ENCODE measurements at places on chromosomes 1 and 21.

- peak; percentile 71 for DNase-seq
Observed at GRCh38 chr1:143720087-143721023, 251.4 kb downstream of the FAM72C start.

GRCh38 chr1:208180421-208180820, 63.8 kb downstream of the PLXNA2 start:
- DNase-seq = no peak

- DNase-seq = peak; percentile 77
Observed at GRCh38 chr1:229410692-229411433, 23.0 kb downstream of the ACTA1 start.

GRCh38 chr1:177737456-177737855, 232.4 kb downstream of the SEC16B start:
- no peak for DNase-seq

DNA sequence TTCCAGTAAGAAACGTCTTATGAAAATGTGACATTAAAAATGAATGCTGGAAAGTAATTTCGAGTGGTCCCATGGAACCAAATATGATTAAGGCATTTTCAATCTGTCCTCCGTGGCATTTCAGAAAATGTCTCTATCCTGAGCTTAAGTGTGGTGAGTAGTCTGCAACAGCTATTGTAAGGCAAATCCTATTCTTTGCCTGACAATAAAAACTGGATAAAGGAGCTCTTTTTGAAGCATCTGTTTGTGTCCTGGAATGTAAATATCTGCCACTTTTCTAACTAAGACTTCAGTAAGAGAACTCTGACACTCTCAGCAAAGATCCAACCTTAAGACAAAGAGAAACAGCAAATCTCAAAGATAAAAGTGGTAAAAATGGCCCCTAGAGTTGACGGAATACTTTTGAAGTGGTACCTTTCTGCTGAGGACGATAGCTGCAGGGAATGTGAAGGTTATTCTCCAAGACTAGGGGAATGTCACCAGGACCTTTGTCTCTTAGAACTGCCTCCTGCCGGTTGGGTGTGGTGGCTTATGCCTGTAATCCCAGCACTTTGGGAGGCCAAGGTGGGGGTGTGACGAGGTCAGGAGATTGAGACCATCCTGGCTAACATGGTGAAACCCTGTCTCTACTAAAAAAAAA, 486.7 kb upstream of the ZP4 start:
- no peak for DNase-seq

DNA sequence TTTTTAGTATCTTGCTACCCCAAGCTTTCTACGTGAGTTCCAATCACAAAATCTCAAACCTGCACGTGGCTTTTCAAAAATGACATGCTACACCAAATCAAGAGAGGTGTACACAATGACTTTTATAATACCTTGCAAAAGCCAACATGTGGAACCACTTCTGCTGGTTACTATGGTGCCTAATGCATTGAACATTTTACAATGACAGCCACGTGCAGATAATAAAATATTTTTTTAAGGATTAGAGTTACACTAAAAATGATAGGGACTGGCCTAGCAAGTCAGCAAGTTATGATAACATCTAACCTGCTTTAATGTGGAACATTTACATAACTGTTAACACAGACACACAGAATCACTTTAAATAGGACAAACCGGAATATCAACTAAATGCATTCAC, 30.2 kb downstream of the EYA3 start:
- no peak for DNase-seq

DNA sequence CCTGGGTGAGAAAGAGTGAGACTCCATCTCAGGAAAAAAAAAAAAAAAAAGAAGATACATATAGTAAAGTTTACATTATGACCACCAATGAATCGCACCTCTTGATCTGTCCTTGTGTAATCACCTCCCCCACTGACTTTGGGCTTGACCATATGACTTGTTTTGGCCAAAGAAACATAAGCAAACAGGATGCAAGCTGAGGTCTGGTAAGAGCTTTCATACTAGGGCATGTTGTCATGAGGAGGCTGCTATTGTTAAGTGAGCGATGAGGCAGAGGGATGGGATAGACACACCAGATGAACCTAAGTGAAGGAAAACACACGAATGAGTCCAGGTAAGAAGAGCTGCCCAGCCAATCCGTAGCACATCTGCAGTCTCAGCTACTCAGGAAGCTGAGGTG, 10.7 kb downstream of the ENAH start:
- DNase-seq = no peak

GRCh38 chr1:196034080-196034706, 574.0 kb downstream of the KCNT2 start:
- no peak for DNase-seq

DNA sequence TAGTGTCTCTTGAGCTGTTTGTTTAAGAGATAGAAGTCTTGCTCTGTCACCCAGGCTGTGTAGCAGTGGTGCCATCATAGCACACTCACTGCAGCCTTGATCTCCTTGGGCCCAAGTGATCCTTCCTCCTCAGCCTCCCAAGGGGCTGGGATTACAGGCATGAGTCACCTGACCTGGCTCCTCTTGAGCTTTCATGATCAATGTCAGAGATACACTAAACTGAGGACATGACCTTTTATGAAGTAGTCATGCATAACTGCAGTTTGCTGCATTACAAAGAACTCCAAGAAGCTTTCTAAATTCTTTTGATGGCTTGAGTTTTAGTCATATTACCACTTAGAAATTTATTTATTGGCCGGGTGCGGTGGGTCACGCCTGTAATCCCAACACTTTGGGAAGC, 77.7 kb downstream of the CC2D1B start:
- DNase-seq = peak; percentile 81

DNA sequence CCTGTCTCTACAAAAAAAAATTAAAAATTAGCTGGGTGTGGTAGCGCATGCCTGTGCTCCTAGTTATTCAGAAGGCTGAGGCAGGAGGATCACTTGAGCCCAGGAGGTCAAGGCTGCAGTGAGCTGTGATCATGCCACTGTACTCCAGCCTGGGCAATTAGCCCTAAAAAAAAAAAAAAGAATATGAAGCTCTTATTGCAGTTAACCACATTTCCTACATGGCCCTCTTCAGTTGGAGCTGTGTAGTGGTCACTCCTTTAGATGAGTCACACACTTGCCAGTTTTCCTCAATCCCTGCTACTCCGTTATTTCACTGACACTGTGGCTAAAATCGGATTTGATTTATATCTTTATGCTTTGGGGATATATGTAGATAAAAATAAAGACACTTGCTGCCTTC, 11.8 kb downstream of the NFYC start:
- DNase-seq = peak; percentile 74

DNA sequence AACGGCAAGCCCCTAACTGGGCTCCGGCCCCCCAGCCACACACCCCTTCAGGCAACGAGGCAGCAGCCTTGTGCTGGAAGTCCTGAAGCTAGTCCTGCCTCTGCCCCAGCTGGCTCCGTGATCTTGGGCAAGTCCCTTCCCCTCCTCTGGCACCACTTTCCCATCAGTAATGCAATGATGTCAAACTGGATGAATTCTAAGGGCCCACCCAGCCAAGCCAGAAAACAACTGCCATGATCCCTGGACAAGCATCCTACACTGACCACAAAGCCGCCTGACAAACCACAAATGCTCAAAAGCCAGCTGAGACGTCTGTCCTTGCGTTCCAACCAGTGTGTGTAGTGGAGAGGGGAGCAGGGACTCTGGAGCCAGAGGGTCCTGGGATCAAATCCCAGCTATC, 26.8 kb downstream of the IFFO2 start:
- DNase-seq = peak; percentile 36

DNA sequence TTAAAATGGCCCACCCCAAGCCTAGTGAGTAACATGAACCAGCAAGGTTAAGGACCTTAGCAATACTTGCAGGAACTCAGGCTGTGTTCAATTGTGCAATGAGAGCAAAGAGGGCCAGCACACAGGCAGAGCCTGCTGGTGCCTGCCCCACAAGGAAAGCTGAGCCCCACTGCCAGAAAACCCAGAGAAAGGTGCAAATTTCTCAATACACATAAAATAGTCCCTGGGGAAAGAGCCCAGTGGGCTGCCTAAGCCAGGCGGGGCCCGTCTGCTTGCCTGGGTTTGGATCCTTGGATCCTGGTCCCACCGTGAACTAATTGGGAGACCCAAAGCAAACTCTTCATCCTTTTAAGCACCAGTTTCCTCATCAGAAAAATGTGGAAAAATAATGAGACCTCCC, 128.5 kb upstream of the CACNA1E start:
- DNase-seq = no peak

DNA sequence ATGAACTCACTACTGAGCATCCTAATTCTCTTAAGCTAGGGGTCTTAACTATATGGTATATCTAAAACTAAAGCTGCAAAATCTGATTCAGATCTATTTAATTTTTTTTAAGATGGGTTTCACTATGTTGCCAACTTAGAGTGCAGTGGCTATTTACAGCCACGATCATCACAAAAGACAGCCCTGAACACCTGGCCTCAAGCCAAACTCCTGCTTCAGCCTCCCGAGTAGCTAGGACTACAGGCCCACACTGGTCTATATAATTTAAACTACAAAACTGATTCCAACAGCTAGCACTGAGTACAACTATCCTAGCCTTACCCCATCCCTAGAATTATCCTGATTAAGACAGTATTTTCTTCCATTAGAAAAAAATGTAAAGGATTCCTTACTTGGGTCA, 37.1 kb downstream of the EIF4G3 start:
- DNase-seq = no peak

DNA sequence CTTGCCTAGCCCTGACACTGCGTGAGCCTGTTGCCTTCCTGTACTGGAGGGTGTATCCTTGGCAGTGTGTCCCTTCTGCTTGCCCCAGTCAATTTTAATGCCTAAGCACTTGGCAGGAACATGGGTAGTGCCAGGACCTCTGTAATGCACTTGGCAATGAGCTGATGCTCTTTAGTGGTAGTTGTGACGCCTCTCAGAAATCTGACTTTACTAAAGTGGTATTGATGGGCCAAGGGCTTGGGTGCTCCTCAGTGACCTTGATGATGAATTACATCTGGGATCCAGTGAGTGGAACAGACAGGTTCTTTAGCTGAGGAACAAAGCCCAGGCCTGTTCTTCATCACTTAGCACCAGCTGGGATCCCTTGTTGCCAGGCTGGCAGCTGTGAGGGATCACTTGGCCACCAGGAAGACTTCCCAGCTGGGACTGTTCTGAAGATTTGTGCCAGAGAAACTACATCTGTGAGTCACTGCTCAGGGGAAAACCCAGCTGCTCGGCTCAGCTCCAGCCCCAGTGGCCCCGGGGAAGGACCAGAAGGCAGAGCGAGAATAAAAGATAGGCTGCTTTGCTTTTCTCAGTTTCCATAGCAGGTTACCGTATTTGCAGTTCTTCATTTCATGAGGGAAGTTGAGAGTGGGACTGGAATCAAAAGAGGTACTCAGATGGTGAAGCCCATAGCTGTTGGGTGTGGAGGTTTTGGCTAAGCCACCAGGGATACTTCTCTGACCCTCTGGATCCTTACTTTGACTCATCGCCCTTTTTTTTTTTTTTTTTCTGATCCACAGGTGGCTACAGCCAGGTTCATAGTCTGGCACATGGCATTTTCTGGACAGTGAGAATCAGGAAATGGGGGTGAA, 28.5 kb upstream of the KCNA2 start:
- DNase-seq = peak; percentile 91

DNA sequence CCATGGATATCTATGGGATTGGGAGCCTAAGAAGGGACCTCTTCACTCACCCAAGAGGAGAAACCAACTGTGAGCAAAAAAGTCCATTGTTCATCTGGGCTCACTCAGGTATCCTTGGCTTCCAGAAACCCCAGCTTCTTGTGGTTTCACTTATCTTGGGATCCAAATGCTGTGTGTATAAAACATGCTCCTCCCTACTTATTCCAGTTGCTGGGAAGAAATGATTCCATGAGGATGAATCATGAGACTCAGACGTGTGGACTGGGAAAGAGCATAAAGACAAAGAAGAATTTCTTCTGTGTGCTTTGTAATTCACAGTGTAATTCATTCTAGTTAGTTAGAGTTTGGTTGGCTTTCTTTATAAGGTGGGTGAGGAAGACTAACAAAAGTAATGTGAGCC, 283.7 kb downstream of the ZNF648 start:
- peak; percentile 90 for DNase-seq

- DNase-seq = no peak
Observed at GRCh38 chr1:53412285-53413174, 46.7 kb upstream of the DMRTB1 start.

DNA sequence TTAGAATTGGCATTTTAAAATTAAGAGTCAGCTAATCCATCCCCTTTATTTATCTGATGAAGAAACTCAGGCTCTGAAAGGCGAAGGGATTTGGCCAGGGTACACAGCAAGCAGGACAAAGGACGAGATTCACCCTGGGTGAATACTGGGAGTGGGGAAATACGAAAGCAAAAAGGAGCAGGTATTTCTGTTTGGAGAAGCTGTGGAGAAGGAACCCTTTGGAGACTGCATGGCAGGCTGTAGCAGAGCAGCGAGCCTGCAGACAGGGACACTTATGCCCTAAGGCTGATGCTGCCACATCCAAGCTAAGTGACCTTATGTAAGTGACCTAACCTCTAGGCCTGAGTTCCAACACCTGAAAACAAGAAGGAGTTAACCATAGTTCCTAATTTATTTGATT, 207.2 kb upstream of the C1orf87 start:
- no peak for DNase-seq

DNA sequence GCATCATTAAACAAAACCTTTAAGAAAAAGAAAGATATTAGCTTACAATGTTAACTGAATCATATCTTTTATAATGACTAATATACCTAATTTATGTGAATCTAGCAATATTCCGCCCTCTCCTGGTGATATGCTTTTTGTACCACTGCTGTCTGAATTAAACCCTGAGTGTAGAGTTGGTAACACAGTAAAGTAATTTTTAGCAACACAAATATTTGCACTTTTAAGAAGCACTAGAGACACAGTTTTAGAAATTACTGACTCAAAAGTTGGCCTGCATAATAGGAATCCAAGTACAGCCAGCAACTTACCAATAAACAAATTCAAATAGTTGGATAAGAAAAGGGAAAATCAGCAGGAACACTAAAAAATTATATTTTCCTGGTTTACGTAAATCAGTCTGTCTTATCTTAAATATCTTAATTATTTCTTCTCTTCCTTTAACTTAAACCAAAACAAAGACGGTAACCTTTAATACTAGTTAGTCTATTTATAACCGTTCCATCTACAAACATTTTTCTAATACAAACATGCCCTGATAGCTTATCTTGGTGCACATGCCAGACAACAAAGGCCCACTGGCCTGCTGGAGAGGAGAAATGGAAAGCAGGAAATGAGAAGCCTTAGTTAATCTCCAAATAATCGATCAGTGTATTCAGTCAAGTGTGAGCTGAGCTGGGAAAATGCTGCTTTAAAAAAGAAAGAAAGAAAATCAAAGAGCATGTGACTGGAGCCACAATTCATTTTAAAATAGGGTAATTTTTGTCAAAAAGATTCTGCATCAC, 246.0 kb downstream of the RERE start:
- DNase-seq = no peak

DNA sequence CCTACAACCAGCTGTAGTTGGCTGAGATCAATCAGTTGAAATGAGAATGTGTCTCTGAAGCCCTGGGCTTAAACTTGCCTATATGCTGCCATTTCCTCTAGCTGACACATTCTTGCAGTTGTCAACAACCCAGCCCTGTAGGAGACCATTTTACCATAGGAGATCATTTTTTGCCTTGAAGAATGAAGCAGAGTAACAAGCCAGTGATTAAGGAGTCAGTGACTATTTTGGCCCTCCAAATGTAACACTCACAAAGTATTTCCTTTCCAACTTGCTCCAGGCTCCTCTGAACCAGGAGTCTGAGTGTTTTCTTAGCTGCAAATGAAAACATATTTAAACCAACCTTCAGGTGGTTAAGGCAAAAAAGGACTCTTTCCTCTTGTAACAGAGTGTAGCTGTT, 183.5 kb downstream of the ZZZ3 start:
- no peak for DNase-seq

Data from kidney tubule cell (primary cell).